ENCODE measurements at places on chromosomes 4 and X.

DNA sequence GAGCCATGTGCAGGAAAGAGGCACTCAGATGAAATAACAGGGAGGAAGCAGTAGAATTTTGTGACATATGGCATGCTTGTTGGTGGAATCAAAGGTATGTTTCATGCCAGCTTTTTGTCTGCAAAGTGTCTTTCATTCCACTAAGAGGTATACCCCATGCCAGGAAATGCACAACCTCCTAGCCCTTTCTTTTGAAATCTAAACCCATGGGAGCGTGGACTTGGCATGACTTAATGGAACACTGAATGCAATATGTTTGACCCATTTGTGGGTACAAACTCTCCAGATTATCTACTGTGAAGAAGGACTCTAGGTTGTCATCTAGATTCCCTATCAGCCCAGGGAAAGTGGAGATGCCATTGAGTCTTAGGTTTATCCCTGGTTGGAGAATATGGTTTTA is 338.3 kb upstream of the TEX13C start:
- DNase-seq: no peak

DNA sequence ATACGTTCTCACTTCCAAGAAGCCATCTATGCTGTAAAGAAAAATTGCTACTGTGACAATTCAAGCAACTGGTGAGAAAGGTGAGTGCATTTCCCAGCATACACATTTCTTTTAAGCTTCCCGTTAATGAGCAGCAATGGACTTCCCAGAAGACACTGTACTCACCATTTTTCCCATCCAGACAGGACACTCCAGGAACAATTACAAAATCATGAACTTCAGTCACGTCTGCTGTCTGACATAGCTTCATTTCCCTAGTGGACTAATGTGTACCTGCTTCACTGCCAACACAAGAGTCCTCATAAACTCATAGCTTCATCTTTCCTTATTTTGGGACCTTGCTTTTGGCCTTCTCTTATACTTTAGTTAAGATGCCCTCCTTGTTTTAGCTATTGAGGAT is 156.9 kb downstream of the ENOX2 start:
- DNase-seq: no peak

DNA sequence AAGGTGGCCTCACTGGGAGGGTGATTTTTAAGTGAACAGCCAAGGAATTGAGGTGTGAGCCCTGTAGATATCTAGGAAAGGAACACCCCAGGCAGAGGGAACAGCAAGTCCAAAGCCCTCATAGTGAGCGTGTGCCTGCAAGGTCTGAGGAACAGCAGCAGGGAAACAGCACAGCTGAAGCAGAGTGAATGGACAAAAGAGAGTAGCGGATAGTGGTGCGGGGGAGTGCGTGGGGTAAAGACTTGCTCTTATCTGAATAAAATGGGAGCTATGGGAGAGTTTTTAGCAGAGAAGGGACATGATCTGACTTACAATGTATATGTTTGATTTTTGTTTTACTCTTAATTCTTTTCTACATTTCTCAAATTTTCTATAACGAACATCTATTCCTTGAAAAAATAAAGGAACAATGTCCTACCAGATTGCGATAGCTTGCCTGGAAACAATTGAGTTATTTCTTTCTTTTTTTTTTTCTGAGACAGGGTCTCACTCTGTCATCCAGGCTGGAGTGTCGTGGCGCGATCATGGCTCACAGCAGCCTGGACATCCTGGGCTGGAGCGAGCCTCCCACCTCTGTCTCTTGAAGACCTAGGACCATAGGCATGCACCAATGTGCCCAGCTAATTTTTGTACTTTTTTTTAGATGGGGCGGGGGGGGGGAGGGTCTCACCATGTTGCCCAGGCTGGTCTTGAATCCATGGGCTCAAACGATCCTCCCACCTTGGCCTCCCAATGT is 19.5 kb upstream of the HADH start:
- no peak for DNase-seq

- DNase-seq: no peak
Measured at GRCh38 chr4:52780617-52781354, 29.6 kb upstream of the ERVMER34-1 start.

DNA sequence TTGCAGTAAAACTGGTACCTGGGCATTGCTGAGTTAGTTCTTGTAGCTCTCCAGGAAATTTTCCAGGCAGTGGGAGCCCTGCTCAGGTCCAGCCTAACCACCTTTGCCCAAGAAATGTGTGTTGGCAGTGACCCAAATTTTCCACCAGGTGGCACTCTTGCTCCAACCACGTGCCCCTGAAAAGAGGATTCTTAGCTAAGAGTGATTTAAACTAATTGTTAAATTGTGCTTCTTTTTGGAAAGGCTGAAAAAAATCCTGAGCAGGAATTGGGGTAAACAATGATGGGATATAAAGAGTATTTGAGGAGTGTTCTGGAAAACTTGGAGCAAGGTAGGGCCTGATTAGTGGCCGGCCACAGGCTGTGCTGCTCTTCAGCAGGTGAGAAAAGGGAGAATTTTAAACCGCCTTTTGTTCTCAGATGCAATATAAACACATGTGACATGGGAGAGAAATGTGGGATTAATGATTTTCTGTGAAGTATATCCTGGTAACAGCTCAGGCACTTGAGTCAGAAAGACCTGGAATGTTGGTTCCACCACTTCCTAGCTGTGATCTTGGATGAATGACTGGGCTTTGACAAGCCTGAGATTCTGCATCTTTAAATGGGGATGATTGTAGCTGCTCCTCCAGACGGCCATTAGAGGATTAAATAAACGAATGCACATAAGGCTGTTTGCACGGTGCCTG is 219.6 kb downstream of the PTTG2 start:
- DNase-seq: peak; percentile 23

- no peak for DNase-seq
Measured at GRCh38 chrX:65451663-65452062, 82.9 kb downstream of the LAS1L start.

- DNase-seq: no peak
Measured at GRCh38 chrX:151736685-151737084, 2.1 kb downstream of the CNGA2 start.

GRCh38 chr4:24840362-24840761 is 45.0 kb downstream of the SOD3 start:
- DNase-seq: no peak

DNA sequence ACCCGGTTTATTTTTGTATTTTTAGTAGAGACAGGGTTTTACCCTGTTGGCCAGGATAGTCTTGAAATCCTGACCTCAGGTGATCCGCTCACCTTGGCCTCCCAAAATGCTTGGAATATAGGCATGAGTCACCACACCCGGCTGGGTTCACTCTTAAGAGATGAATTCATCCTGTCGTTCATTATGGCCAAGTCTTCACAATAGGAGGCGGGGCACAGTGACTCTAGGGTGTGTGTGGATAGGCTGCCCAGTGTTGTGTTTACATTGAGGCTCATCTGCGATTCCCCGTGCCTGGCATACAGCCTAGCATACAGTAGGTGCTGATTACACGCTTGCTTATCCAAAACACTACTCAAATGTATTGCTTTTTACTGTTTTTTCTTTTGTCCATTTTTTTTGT is 41.3 kb upstream of the IGFBP7 start:
- DNase-seq: no peak

GRCh38 chr4:634599-634985 is 9.2 kb downstream of the PDE6B start:
- no peak for DNase-seq

DNA sequence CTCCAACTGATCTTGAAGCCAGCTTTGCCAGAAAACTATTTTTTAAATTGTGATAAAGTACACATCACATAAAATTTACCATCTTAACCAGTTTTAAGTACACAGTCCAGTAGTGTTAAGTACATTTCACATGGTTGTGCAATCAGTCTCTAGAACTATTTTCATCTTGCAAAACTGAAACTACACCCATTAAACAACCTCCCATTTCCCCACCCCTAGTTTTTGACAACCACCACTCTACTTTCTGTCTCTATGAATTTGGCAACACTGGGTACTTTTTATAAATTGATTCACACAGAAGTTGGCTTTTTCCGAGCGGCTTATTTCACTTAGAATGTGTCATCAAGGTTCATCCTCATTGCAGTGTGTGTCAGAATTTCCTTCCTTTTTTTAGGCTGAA is 31.0 kb downstream of the TRPC5 start:
- DNase-seq: no peak

DNA sequence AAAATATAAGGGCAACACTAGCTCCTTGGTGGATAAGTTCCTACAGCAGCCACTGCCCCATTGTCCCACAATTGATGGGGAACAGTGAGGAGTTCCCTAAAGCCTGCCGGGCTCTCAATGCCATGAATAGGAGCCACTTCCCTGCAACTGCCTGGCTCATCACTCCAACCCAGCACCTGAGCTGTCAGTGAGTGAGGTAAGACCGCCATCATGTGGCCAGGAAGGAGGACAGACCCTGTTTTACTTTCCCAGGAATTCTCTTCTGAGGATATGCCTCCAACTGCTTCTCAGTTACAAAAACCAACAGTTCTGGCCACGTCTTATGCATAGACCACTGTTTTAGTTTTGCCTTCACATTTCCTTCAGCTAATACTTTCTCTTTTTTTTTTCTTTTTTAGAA is 45.5 kb downstream of the SRPX start:
- DNase-seq: peak; percentile 76

DNA sequence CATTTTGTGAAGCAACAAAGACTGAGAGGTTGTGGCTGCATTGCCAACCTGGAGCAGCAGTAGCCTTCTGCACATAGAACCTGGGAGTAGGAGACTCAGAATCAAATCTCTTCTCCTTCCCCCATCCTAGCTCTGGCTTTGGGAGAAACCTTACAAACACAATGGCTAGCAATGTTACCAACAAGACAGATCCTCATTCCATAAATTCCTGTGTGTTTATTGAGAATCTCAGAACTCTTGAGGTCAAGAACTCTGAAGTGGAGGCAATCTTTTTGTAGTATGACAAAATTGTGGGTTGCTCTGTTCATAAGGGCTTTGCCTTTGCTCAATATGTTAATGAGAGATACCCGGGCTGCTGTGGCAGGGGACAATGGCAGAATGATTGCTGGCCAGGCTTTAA is 406.7 kb upstream of the SPANXN1 start:
- DNase-seq: no peak

- no peak for DNase-seq
Measured at GRCh38 chrX:101484135-101484534, 1.1 kb upstream of the ARMCX4 start.

- no peak for DNase-seq
Measured at GRCh38 chr4:148044912-148045352, 313.0 kb downstream of the ARHGAP10 start.

DNA sequence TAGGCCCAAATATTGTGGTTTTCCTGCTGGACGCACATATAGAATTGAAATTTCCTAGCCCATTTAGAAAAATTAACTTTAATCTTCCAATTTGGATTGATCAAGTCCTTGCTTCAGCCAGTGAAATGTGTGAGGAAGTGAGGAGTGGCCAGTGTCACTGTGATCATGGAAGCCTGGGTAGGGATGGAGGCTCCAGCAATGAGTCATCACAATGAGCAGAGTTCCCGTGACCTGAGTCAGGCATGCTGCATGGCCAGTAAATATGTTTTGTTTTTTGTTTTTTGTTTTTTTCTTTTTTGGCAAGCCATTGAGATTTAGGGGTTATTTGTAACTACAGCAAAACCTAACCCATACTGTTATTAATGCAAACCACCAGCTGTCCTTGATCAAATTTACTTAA is 52.1 kb downstream of the IDS start:
- DNase-seq: no peak

DNA sequence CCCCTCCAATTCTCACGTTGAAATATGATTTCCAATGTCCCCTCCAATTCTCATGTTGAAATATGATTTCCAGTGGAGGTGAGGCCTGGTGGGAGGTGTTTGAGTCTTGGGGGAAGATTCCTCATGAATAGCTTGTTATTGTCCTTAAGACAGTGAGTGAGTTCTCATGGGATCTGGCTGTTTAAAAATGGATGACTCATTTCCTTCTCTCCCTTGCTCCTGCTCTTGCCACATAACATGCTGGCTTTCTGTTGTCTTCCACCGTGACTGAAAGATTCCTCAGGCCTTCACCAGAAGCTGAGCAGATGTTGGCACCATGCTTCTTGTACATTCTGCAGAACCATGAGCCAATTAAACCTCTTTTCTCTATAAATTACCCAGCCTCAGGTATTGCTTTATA is 346.8 kb upstream of the TECRL start:
- no peak for DNase-seq

- DNase-seq: no peak
Measured at GRCh38 chrX:12891915-12892506, 14.4 kb upstream of the TLR8 start.

- DNase-seq: no peak
Measured at GRCh38 chr4:61824454-61824853, 624.3 kb downstream of the ADGRL3 start.

GRCh38 chr4:99722006-99722405 is 64.4 kb upstream of the C4orf54 start:
- DNase-seq: no peak

All from NCI-H2227 treated with DMSO at 0.1 percent for 48 hours (cell line).